ENCODE measurements at places on chromosomes 12 and 14.

GRCh38 chr12:132351751-132352495, 22.5 kb upstream of the GALNT9 start:
- no peak for DNase-seq

GRCh38 chr12:12723681-12724420, 6.7 kb downstream of the CDKN1B start:
- DNase-seq = peak; percentile 51

GRCh38 chr14:92093320-92093719, 13.1 kb downstream of the ATXN3 start:
- no peak for DNase-seq

DNA sequence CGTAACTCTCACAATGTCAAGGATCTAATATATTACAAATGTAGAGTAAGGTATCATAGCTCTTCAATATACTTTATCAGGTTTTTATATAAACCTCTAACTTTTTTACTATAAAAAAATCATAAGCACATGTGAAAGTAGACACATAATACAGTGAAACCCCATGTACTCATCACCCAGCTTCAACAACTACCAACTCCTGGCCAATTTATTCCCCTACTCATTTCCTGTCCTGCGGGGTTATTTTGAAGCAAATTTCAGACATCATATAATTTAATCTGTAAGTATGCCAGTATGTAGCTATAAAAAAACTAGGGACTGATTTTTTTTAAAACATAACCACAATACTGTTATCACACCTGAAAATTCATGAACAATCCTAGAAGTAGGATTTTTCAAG, 47.7 kb downstream of the NOPCHAP1 start:
- DNase-seq = peak; percentile 41

- DNase-seq = no peak
Measured at GRCh38 chr14:45868863-45869262, 615.9 kb upstream of the MIS18BP1 start.

Data from activated CD4-positive, alpha-beta T cell treated with anti-CD3 and anti-CD28 coated beads, Interleukin-2, amount 50 U/mL, for 16 hours (primary cell).